ENCODE measurements at places on chromosomes 12 and 14. TPM values are rescaled to one million over a fixed set of nuclear protein-coding genes. Genes with fewer than 3 reads are reported as not detected.

GRCh38 chr14:34857689-34858449 lies 17.3 kb downstream of the BAZ1A start:
- DNase-seq: no peak

GRCh38 chr14:63387711-63388110 lies 69.0 kb upstream of the GPHB5 start:
- DNase-seq: no peak

GRCh38 chr12:121996050-121996944 lies 25.4 kb upstream of the BCL7A start:
- no peak for DNase-seq

DHRS4 gene
- 25.1 TPM for total RNA-seq

Measured in RPMI7951 (cell line).